ENCODE measurements at places on chromosomes 6 and 20.

DNA sequence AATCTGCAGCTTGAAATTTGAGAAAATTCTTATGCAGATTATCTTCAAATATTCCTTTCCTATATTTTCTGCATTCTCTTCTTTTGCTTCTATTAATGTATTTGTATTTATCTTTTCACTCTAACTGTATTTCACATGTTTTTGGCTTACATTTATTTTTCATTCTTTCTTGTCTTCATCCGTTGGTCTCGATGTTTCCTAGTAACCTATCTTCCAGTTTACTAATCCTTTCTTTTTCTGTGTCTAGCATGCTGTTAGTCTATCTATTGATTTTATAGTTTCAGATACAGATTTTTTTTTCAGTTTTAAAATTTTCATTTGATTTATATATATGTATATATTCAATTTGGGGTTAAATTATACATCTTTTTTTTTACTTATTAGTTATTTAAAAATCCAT is 556.2 kb downstream of the RFPL4B start:
- DNase-seq = no peak

- no peak for DNase-seq
Measured at GRCh38 chr6:106134906-106135634, 48.9 kb downstream of the PRDM1 start.

GRCh38 chr6:32937230-32937633 is 3.6 kb downstream of the HLA-DMB start:
- DNase-seq = no peak

DNA sequence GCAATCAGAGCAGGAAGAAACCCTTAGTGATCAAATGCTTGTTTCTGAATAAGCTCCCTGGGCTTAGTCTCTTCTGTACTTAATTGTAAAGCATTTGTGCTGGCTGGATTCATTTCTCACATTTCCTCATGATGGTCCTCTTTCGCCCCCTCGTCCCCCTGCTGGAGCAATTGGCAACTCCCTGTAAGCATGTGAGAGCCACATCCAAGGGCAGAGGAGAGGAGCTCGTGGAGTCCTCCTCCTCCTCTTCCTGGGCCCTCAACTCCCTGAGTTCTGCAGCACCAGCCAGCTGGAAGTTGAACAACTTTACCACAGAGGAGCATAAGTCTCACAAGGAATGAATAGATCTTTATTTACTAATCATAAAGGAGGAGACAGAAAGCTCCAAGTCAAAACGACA is 12.6 kb downstream of the ANKEF1 start:
- DNase-seq = no peak

GRCh38 chr6:17454316-17455005 is 61.1 kb downstream of the CAP2 start:
- DNase-seq = no peak
